ENCODE measurements at places on chromosomes 5 and 9.

GRCh38 chr5:150069672-150070627 lies 16.4 kb downstream of the CSF1R start:
- DNase-seq, result no peak

DNA sequence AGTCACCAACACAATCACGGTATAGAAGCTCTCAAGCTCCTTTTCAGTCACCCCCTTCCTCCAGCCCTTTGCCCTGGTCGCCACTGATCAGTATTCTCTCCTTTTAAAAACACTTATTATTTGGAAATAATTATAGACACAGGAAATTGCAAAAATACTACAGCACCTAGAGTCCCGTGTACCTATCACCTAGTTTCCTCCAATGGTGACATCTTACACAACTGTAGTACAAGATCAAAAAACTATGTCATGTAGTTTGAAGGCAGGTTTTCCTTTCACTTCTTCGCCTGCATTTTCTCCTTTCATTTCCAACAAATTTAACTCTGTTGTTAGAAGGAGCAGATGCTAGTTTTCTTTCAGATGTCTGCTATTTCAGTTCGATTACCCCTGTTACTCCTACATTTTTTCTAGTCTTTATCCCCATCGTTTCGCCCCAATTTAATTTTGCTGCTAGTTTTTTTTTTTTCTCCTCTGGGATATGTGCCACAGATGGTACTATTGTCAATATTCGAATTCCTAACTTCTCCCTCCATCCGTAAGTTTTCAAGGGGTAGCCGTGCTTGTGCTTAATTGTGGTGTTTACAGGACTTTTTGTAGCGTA lies 612 bp upstream of the ATG10 start:
- DNase-seq, result no peak

DNA sequence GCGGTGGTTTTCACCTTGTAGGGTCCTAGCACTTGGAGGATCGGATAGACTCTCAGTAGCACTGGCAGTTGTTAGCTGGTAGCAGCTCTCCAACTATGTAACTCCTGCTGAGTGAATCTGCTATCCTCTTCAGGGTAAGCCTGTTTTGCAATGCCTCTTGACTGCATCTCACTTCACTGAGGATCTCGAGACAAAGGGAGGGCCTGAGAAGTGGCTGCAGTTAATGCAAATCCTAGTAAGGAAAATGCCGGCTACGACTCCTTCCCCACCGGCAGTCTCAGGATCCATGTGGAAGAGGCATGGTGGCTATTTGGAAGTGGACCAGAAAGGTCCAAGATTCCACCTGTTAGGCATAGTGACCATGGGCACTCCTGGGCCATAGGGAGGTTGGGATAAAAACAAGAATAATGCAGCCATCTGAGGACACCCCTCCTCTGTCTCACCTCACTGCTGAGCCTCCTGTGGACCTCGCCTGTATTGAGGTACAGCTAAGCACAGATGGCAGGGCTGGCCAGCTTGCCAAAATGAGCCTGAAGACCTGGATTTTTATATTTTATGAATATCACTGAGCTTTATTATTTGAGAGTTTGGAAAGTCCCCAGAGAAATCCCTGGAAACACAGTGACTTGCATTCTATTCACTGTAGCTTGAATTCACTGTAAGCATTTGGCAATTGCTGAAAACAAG lies 146.0 kb downstream of the LIFR start:
- DNase-seq, result no peak

GRCh38 chr5:174523311-174524071 lies 200.9 kb upstream of the MSX2 start:
- no peak for DNase-seq

- DNase-seq, result no peak
Observed at GRCh38 chr5:104170926-104171325, 608.3 kb upstream of the NUDT12 start.

GRCh38 chr5:113296676-113297075 lies 138.1 kb downstream of the TSSK1B start:
- DNase-seq, result no peak

DNA sequence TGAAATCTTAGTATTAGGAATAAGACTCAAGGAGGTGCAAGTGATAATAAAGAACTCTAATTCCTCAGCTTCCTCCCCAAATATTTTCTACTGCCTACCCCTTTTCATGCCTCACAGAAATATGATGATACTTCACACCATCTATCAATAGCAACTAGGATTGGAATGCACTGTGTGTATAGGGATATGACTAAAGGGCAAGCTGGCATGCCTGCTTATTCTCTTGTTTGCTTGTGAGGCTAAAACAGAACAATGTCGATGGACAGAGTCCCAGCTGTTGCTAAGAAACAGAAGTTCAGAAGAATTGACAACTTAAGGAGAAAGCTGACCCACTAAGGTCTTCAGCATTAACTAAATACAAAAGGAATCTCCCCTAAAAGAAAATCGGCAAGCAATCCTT lies 9.7 kb upstream of the CHD1 start:
- no peak for DNase-seq

DNA sequence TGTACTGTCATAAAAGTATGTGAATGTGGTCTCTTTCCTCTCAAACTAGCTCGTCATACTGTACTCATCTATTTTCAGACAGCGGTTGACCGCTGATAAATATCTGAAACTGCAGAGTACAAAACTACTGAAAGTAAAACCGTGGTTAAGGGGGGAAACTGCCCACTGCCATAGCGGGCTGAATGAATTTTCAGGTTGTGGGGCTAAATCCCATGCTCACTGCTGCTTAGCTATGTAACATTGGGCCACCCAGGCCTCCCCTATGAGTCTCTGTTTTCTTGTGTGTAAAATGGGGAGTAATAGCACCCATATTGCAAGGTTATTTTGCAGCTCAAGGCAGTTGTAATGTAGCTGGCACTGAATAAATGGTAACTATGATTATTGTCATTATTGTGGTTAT lies 82.3 kb downstream of the MSX2 start:
- no peak for DNase-seq

DNA sequence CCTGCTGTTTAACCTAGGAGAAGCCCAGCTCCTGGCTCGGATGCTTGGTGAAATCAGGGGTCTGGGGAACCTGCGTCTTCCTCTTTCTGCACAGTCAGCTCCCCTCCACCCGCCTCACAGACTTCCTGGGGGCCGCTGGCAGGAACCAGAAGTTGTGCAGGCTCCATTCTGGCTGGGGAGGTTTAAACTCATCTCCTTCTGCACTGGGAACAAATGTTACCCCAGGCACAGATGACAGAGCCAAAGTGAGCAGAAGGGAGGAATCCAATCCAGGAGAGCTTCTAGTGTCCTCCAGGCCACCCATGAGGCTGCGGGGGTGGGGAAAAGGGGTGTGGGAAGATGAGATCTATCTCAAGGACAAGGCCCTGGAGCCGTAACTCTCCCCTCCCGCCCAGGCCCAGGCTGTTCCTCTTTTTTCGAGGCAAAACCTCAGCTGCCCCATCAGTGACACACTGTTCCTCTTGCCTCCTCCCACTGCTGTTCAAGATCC lies 31.2 kb downstream of the KCNMB1 start:
- no peak for DNase-seq

- DNase-seq, result no peak
Observed at GRCh38 chr5:157350939-157351801, 85.2 kb downstream of the CYFIP2 start.

GRCh38 chr5:80092486-80093107 lies 57.4 kb downstream of the THBS4 start:
- no peak for DNase-seq

- DNase-seq, result no peak
Observed at GRCh38 chr5:161235569-161235968, 311.0 kb downstream of the GABRB2 start.

GRCh38 chr5:142183561-142183960 lies 75.0 kb downstream of the NDFIP1 start:
- no peak for DNase-seq

DNA sequence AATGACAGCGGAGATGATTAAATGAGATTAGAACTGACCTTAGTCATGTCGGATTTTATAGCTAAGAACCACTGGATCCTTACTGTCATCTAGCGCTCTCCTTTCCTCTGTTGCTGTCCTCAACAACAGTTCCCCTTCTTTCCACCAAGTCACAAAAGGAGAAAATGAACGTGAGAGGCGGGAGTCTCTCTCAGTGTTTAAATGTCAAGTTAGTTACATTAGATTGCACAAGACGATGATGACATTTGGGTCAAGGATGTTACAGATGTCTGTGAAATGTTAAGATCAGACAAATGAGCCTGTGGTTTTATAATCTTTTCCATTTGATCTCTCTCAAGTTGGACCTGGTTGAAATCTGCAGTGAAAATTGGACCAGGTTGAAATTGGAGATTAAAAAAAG lies 53.5 kb downstream of the FBXO38 start:
- DNase-seq, result no peak

DNA sequence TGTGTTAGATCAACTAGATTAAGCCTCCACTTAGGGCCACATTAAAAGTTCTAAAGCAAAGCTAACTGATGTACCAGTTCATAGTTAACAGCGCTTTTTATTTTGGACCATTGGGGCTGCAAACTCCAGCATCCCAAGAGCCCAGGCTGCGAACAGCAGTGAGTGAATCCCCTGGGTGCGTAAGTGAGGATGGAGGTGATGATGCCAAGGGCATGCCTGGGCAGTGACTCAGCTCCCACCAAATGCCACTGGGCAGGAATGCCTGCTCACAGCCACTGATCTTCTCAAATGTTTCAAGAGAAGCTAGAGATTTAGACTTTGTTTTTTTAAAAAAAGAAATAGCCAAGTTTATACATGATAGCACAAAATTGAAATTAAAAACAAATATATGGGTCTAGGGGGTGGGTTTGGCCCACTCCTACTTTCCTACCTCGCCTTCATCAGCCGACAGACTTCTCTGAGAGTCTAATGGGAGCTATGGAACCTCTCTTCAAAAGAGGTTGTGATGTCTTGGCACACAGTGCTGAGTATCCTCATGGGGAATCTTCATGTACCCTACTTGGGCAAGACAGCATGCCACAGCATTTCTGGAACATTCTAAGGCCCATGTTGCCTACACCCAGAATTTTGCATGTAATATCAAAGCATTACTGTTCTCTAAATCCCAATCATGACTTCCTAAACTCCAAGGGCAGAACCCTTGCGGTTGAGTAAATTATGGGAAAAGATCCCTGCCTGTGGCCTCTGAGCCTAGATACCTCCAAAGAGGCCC lies 398.1 kb downstream of the EBF1 start:
- no peak for DNase-seq

DNA sequence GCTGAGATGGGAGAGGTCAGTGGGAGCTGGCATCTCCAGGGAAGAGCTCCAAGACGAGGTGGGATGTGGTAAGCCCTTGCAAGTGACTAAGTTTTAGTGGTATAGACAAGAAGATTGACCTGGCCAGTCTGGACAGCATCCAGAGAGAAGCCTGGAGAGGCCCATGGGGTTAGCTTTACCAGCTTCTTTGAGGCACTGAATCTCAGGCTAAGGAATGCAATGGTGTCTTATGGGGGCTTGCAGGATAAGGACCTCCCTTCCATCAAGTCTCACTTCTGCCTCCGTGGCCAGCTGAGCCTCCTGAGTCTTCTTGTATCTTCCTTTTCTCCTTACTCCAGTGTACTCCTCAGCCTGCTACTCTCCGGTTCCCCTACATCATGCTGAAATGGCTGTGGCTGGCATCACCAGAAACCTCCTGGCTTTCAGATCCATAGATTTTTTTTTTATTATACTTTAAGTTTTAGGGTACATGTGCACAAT lies 56.5 kb upstream of the JADE2 start:
- no peak for DNase-seq

- no peak for DNase-seq
Observed at GRCh38 chr5:32852976-32853375, 141.9 kb downstream of the NPR3 start.

- DNase-seq, result no peak
Observed at GRCh38 chr9:15423231-15423985, 732 bp downstream of the SNAPC3 start.

- no peak for DNase-seq
Observed at GRCh38 chr5:151584057-151584937, 6.8 kb downstream of the FAT2 start.

DNA sequence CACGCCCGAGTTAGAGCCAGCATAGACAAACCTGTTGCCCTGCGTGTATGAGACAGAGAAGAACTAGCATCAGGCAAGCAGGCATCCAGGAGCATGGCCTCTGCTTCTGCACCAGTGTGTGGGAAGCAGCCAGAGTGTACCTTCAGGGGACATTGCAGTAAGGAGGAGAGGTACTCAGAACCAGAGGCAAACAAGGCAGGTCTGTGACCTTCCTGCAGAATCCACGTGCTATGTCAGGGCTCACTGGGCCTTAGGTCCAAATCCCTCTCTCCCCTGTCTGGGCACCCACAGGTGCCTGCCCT lies 63.0 kb downstream of the SECISBP2 start:
- DNase-seq, result no peak

GRCh38 chr9:69056191-69056815 lies 20.8 kb downstream of the FXN start:
- DNase-seq, result no peak

- DNase-seq, result no peak
Observed at GRCh38 chr5:180103487-180104167, 32.1 kb upstream of the RNF130 start.

- no peak for DNase-seq
Observed at GRCh38 chr5:151737431-151737830, 21.0 kb downstream of the ATOX1 start.

- no peak for DNase-seq
Observed at GRCh38 chr5:78638423-78638822, 10.1 kb downstream of the LHFPL2 start.

- no peak for DNase-seq
Observed at GRCh38 chr9:16864649-16865434, 5.6 kb downstream of the BNC2 start.

DNA sequence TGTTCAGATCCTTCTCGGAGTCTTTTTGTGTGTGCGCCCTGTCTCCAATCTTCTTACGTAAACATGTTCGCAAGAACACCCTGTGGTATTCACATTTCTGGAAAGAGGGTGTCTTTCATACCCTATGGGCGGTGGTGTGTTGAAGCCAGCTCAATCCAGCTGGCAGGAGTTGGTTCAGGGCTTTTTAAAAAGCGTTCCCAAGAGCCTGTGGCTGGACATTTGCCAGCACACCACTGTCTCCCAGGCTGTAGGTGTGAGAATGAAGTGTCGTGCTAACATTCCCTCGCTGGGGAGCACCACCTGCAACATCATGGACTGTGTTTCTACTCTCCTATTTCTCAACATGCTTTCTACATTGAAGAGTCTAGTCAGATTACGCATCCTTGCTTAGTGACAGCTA lies 51.7 kb downstream of the S1PR3 start:
- no peak for DNase-seq

- no peak for DNase-seq
Observed at GRCh38 chr9:137141050-137141810, 2.3 kb downstream of the GRIN1 start.

DNA sequence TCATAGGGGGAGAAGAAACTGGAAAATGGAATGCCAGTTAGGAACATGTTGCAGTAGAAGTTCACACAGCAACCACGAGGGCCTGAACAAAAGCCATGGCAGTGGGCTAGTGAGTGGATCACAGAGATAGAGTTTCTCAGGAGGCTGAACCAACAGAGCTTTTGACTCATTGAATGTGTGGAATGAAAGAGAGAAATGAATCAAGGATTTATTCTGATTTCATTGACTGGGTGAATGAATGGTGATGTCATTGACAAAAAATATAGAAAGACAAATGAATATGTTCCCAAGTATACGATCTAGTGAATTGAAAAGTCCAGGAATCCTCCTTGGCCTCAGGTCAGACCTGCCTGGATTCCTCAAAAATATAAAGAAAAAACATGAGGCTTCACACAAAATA lies 99.2 kb downstream of the ZNF462 start:
- DNase-seq, result no peak
